NCI-H1930 (cell line): ENCODE measurements at places on chromosomes 16 and 17.

GRCh38 chr17:51493206-51493605 lies 232.9 kb downstream of the UTP18 start:
- no peak for DNase-seq

DNA sequence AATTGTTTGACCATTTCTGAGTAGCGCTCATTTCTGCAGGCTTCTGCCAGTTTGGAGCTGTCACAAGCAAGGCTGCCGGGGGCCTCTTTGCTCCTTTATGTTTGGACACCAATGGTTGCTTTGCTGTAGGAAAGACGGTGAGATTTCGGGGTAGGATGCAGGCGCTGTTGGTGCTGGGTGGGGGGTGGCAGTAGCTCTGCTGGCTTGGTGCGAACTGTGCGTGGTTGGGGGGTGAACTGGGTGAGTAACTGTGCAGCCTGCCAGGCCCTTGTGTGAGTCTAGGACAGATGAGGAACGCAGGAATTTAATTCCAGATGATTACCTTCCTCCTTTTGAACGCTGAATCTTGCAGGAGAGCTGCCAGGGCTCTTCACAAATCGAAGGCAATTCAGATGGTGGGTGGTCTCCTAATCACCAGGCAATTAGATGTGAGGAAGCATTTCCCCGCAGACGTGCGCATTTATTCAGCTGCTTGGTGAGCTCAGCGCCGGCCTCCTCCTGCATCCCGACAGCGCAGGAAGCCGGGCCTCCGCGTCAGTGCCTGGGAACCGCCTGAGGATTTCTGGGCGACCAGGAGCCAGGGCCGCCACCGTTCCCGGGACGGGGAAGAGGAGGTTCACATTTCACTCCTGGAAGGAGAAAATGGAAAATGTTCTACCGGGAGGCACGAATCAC lies 154.4 kb downstream of the FOXL1 start:
- DNase-seq = no peak

- no peak for DNase-seq
Observed at GRCh38 chr17:11889266-11889665, 108.0 kb downstream of the ZNF18 start.

- no peak for DNase-seq
Observed at GRCh38 chr16:75062976-75063346, 53.6 kb downstream of the LDHD start.

GRCh38 chr16:684071-684794 lies at the start of gene JMJD8:
Gene JMJD8 (minus strand): TSS chr16:684334. CDS start chr16:684319, 15 bp downstream.
- peak; percentile 95 for DNase-seq

- DNase-seq = no peak
Observed at GRCh38 chr17:79224903-79225302, 150.3 kb downstream of the ENGASE start.

- no peak for DNase-seq
Observed at GRCh38 chr16:68993885-68994284, 111.6 kb upstream of the HAS3 start.

DNA sequence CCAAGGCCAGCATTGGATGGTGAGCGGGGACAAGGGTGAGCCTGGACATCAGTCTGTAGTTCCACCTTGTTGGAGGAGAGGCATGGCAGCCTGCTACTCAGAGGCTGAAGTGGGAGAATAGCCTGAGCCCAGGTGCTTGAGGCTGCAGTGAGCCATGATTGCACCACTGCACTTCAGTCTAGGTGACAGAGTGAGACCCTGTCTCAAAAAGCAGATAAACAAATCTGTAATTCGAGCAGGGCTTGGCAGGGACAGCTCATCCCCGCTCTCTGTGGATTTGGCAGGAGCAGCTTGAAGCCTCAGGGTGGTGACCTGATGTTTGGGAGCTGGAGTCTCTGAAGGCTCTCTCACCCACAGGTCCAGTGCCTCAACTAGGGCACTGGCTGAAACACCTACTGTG lies 38.6 kb upstream of the ZCCHC14 start:
- DNase-seq = no peak

GRCh38 chr17:81238490-81238814 lies 403 bp downstream of the TEPSIN start:
- no peak for DNase-seq

DNA sequence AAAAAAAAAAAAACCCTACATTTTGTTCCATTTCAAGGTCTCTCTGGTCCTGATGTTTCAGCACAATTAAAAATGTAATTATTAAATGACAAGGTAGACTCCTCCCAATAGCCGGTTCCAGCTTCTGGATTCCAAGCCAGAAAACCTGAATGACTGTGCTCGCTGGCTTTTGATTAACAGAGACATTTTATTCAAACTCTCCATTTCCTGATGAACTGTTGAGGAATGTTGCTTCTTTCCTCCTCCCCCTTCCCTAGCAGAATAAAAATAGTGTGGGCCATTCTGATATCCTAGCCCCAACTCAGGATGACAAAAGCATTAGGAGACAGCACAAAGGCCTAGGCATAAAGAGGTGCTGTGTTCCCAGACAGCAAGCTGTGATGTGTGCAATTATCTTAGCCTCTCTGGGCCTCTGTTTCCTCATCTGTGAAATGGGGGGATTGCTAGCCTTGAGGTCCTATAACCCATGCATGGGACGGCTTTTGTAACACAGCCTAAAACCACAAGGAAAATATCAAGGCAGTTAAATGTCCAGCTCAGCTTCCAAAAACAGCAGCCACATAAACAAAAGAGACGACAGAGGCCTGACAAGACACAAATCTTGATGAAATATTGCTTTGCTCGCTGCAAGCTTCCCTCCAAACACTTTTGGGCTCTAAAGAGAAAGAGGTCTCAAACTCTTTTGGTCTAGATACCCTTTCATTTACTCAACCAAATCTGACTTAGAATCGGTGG lies 127.2 kb upstream of the RCVRN start:
- no peak for DNase-seq

GRCh38 chr16:30183233-30184095 lies at the start of gene CORO1A:
Gene CORO1A (plus strand): TSS chr16:30183602. CDS start chr16:30185210, 1,608 bp downstream.
- peak; percentile 82 for DNase-seq

GRCh38 chr17:55416470-55417052 lies 5.1 kb downstream of the MMD start:
- DNase-seq = no peak

DNA sequence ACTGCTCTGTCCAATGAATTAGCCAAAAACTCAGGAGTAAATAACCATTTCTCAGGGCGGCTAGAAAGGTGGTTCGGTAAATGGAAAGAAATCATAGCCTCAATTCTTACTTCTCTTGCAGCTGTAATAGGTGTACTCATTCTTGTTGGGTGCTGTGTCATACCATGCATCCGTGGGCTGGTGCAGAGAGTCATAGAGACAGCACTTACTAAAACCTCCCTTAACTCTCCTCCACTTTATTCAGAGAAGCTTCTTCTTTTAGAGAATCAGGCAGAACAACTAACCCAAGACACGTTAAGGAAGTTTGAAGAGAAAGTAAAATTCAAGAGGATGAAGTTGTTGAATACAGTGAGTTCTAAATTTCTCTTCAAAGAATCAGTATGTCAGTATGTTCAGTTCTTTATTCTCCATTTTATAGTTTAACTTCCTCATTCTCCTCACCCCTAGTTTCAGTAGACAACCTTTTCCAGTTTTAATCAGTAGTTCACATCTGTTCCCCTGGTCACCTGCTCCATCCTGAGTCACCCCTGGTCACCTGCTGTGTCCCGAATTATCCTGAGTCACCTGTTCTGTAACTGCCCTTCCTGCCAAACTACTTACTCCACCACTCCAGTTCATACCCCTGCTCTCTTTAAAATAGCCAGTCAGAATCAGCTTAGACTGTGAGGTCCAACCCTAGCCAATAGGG lies 85.9 kb downstream of the EMP2 start:
- DNase-seq = no peak

DNA sequence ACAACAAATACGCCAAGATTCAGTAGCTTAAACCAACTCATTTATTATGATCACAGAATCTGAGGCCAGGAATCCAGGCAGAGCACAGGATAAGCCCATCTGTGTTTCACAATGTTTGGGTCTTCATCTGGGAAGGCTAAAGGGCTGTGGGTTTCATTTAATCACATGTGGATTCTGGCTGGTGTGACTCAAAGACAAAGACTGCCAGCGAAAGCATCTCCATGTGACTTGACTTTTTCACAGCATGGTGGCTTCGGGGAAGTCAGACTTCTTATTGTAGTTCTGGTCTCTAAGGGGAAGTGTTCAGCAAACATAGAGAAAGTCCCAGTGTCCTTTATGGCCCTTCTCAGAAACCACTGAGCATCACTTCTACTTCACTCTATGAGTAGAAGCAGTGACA lies 1014.4 kb upstream of the GOT2 start:
- DNase-seq = no peak

DNA sequence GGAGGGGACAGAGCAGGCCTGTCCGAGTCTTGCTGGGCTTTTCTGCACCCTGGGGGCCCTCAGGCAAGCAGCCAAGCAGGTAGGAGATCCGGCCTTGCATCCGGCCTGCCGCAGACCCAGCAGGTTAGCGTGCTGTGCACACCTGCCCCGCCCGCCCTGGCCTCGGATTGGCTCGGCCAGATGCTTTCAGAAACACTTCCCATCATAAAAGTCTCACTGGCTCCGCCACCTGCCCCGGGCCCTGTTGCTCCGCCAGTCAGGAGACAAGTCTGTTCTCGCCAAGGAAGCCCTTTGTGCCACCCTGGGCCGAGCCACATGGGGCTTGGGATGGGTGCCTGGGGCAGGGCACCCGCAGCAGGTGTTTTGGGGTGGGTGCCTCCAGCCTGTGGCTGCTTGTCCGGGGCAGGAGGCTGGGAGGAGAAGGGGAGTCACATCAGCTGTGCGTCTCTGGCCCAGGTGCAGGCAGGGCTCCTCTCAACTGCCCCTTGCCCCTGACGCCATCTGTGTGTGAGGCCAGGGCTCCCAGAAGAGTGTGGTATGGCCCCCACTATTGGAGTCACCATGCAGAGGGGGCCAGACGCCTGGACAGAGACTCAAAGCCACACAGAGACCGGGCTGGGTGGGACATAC lies 228.2 kb upstream of the GSE1 start:
- no peak for DNase-seq

DNA sequence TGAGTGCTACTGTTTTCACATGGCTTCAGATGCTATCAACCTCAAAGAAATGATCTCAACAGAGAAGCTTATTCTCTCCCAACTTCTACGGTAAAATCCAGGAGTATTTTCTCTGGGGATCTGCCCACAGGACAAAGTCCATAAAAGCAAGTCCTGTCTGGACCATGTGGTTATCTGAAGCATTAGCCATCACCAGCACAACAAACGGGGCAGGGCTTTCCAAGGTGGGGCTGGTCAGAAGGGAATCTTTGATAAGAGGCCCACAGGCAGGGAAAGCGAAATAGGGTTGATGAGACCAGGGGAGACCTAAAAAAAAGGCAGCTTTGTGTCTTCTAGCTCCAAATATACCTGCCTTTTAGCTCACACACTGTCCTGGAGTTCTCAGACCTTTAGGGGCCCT lies 38.7 kb upstream of the CACNG3 start:
- no peak for DNase-seq

- DNase-seq = no peak
Observed at GRCh38 chr16:85326113-85326793, 214.0 kb upstream of the CIBAR2 start.

DNA sequence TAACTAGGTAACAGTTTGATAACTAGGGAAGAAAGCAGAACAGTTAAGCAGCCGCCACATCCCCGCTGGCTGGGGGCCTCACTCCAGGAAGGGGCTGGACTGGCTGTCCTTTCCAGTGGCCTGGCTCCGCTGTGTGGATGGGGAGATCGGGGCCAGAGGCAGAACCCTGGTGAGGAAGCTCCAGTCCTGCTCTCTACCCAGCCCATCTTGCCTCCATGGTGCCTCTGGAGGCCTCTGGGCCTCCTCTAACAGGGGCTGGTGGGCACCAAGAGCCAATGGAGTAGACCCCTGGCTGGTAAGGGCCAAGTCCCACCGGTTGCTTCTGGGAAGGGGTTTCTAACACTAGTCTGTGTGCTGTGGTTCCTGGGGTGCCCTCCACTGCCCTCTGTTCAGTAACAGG lies 8.1 kb downstream of the CNP start:
- no peak for DNase-seq

- DNase-seq = no peak
Observed at GRCh38 chr17:72943826-72944689, 148.4 kb downstream of the SLC39A11 start.

- peak; percentile 31 for DNase-seq
Observed at GRCh38 chr17:35731239-35731916, at the start of gene RASL10B. Gene RASL10B (plus strand): TSS chr17:35731639. CDS start chr17:35735185, 3,546 bp downstream.

DNA sequence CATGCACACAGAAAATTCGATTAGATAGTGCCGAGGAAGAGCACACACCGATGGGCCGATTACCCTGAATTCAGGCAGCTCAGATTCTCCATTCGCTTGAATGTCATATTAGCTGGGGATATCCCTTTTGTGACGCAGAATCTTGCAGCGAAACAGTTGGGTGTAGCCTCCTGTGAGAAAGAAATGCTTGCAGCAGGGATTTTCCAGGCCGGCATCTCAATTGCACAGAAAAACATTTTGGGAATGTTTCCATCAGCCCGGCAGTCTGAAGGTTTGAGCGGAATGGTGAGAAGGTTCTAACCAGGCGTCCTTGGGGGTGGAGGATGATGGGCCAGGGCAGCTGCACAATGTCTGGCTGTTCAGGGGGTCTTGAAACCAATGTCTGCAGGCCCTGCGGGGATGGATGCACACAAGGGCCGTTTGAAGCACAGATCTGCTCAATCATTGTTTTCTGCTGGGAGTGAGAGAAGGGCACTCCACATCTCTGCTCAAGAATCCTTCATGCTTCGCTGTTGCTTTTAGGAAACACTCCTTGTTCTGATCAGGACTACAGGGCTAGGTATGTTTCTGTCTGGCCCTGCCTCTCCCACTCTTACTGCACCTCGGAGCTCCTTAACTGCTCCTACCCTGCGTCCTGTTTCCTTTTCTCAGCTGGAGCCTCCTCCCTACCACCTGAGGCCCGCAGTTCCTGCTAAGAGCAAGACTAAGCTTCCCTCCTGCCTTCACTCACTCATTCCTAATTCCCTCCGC lies 94.6 kb downstream of the CMIP start:
- no peak for DNase-seq

GRCh38 chr16:11254913-11255736 lies 879 bp downstream of the SOCS1 start:
- no peak for DNase-seq

GRCh38 chr17:17906418-17907215 lies 65.6 kb downstream of the TOM1L2 start:
- no peak for DNase-seq

GRCh38 chr17:38925263-38925995 lies at the start of gene LASP1NB:
Gene LASP1NB (plus strand): TSS chr17:38925614.
- no peak for DNase-seq
